CD4-positive, alpha-beta T cell treated with Interleukin-4 for 1 hour (primary cell): ENCODE measurements at places on chromosomes 5 and 9.

DNA sequence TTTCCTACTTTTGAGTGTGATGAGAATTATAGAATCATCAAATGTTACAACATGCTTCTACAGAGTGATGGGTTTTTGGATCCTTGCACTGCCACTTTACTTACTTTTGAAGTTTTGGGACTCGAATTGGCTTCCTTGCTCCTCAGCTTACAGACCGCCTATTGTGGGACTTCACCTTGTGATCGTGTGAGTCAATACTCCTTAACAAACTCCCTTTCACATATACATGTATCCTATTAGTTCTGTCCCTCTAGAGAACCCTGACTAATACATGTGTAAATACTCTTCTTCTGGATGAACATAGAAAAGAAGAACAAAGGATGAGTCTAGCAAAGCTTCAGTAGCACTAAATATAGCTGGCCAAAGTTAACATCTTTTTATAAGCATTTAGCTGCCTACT lies 98.7 kb upstream of the PDE4D start:
- no peak for DNase-seq

DNA sequence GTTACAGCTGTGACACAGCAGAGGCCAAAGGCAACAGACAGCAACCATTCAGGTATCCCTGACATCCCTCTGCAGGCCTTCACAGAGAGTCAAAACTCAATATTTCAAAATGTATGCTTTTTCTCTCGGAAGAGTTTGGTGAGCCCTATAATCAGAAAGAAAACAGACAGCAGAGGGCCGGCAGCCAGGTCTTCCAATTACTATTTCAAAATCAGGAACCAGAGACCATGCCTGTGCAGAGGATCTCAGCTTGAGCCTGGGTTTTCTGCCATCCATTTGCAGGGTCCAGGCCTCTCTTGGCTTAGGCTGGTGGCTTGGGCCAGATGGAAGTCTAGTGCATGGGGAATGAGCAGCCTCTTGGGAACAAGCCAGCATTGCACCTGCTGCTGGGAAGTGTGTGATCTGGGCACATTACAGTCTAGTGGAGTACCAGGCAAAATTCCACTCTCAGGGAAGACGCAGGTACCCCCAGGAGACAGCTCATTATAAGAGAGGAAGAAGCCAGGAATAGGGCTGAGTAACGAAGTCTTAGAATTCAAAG lies 231.3 kb downstream of the ENC1 start:
- DNase-seq: no peak

GRCh38 chr9:134935701-134936345 lies 18.1 kb upstream of the FCN1 start:
- DNase-seq: no peak

GRCh38 chr9:126459546-126459945 lies 132.9 kb downstream of the MVB12B start:
- no peak for DNase-seq

DNA sequence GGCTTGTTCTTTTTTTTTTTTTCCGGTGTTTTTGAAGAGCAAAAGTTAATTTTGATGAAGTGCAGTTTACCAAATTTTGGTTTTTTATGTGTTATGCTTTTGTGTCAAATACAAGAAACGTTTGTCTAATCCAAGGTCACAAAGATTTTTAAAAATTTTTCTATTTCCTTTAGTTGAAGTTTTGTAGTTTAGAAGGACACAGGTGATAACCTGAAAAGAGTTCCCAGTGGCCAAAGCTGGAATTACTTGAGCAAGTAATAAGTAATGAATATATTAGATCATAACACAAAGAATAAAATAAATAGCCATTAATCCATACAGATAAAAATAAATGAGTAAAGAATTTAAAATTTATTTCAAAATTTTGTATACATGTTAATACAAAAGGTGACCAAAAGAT lies 71.5 kb downstream of the FCHO2 start:
- no peak for DNase-seq

DNA sequence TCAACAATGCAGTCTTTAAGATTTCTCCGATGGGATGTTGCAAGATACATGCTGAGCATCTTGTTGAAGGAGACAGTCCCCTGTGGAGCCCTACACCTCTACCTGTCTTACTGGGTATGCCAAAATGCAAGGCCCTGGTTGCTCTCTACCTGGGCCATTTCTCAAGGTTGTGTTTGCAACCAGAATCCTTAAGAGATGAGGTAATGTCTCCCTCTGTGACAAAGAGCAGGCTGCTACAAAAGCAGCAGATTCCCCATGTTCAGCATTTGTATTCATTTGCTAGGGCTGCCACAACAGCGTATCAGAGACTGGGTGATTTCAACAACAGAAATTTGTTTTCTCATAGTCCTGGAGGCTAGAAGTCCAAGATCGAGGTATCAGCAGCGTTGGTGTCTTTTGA lies 138.4 kb upstream of the RPS23 start:
- DNase-seq: no peak

DNA sequence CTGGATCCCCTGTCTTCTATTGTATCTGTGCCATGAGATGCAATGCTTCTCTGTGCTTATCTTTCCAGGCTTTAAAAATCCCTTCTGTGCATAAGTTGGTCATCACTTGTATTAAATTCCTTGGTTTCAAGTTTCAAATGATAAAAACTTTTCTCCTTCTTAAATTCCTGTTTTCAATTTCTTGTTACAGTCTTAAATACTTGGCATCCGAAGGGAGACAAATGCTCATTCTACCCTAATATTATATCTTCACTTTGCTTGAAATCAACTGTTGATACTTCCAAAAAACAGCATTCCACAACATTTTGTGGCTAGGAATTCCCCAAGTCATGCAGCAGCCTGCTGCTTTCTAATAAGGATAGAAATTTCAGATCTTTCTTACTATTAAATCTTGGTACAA lies 413.2 kb upstream of the ACTBL2 start:
- DNase-seq: no peak

DNA sequence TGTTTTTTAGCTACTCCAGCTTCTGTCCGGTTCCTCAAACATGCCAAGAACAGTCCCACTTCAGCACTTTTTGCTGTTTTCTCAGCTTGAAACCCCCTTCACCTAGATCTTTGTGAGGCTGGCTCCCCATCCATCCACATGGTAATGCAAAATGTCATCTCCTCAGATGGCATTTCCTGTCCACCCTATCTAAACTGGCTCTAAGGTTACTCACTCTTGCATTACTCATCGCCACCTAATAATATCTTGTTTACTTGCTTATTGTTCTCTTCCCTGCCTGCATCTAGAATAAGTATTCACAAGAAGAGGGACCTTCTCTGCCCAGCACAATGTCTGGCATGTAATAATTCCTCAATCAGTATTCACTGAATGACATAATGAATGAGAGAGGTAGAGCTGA lies 220.1 kb downstream of the FAM114A2 start:
- no peak for DNase-seq

DNA sequence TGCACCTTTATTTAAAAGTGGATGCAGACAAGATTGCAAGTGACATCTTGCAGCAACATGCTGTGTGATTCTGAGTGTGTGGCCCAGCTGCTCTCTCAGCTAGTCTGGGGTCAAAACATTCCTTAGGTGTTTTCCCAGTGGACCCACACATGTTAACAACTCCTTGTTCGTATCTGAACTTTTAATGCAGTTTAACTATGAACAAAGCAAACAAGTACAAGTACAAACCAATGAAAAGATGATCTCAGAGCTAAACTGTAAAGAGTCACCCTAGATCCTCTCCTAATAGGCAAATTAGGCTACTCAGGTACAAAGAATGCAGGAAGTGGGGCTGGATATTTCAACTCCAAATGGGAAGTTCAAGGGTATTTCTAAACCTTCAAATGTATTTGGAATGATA lies 108.4 kb downstream of the ENTREP1 start:
- no peak for DNase-seq

GRCh38 chr5:139413963-139414362 lies 10.1 kb upstream of the SPATA24 start:
- DNase-seq: no peak

DNA sequence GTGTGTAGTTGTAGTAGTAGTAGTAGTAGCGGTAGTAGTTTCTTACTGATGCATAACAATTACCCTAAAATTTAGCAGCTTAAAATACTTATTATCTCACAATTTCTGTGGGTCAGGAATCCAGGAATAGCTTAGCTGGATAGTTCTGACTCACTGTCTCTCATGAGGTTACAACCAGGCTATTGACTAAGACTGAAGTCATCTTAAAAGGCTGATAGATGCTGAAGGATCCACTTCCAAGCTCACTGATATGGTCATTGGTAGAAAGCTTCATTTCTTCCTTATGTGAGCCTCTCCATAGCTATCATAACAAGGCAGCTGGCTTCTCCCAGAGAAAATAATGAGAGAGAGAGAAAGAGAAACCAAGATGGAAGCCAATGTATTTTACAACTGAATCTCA lies 147.5 kb upstream of the FBXL17 start:
- no peak for DNase-seq

- no peak for DNase-seq
Measured at GRCh38 chr9:113349066-113349444, 286 bp upstream of the BSPRY start.

DNA sequence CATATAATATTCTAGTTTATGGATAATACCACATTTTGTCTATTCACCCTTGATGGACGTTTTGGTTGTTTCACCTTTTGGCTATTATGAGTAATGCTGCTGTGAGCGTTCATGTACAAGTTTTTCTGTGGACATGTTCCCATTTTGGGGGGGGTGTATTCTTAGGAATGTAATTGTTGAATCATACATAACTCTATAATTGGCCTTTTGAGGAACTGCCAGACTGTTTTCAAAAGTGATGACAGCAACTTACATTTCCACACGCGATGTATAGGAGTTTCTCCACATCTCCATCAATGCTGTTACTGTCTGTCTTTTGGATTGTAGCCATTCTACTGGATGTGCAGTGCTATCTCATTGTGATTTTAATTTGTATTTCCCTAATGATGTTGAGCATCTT lies 69.8 kb downstream of the SLC46A2 start:
- no peak for DNase-seq

GRCh38 chr5:38888041-38888440 lies 42.2 kb downstream of the OSMR start:
- no peak for DNase-seq

DNA sequence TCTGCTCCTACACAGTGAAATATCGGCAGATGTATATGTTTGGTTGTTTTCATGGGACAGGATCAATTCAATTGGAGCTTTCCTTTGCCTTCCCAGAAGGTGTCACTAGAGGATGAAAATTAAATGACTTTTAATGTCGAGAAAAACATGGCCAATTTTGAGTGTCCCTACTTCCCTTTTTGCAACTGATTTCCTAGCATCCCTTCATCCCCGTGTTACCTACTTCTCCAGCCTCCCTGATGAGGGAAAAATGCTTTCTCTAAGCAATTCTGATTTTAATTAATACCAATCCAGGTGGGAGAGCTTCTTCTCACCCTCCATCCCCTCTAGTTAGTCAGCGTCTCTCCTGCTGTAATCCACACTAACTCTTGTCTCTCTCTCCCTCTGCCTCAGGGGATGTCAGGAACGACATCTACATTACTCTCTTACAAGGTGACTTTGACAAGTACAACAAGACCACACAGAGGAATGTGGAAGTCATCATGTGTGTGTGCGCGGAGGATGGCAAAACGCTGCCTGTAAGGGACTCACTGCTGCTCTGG lies 64.9 kb downstream of the DOCK2 start:
- no peak for DNase-seq

- no peak for DNase-seq
Measured at GRCh38 chr9:80177949-80178480, 606.2 kb downstream of the TLE4 start.

GRCh38 chr9:107541523-107541922 lies 52.0 kb upstream of the KLF4 start:
- DNase-seq: no peak

GRCh38 chr9:4131946-4132345 lies 167.9 kb downstream of the GLIS3 start:
- no peak for DNase-seq

DNA sequence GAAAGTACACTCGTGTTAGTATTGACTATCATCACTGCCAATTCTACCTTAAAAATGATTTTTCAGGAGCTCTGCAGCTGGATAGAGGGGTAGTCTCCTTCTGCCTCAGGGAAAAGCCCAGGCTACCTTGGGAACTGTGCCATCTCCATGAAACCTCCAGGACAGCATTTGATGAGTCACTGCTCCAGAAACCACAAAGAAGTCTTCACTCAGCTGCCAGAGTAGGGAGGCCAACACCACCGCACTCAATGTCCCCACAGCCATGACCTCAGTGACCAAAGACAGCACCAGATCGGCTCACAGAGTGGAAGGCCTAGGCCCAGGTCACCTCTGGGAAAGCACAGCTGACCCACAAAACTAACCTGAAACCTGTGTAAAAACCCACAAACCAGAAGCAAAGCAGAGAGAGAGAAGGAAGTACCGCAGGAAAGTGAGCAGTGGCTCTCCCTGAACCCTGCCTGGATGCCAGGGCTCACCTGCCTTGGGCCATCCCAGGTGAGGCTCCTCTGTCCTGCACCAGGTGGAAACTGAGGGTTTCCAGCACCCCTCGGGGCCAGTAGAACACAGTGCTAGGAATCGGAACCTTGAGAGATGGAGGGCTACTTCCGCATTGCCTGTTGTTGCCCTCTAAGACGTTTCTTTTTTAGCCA lies 30.0 kb downstream of the S1PR3 start:
- no peak for DNase-seq

DNA sequence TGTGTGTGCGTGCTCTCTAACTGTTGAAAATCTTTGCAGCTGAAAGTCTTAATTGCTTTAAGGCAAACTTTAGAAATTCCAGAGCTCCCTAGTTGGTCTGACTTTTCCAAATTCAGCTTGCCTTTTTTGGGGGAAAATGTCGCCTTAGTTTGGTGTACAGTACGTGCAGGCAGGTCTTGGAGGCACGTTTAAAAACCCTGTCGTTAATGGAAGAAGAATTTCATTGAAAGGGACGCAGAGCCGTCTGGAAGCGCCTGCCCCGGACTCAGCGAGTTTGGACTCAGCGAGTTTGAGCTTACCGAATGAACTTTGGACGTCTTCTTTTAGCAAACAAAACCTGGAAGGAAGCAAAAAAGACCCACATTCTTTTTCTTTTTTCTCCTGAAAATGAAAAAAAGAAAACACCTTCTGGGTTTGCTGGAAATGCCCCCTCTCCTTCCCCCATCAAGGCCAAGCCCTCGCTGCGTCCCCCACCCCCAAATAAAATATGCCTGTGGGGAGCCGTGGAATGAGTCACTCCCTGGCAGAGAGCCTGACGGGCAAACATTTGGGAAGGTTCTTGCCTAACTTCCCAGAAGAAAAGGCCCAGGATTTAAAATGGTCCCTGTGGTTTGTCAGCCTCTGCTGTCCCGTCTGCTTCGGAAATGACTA lies 1.5 kb downstream of the NEK6 start:
- DNase-seq: no peak

DNA sequence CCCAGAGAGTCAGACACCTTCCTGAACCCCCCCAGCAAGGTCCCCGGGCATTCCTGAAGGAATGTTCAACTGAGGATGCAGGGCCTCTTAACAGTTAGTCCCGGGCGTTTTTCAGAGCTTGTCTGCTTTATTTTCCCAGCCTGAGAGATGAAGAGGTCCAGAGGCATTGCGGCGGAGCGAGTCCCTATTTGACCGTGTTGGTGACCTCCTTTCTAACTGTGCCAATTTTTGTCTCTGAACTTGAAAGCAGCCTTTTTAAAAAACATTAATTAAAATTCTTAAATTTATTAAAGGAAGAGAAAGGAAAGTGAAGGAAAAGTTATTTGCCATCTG lies 433 bp upstream of the PTAR1 start:
- DNase-seq: no peak
